ENCODE measurements at places on chromosomes 13 and 19. TPM values are rescaled to one million over a fixed set of nuclear protein-coding genes. Genes with fewer than 3 reads are reported as not detected.

KCTD4 gene
- total RNA-seq = not detected

COX6B2 gene
- total RNA-seq = not detected

DNA sequence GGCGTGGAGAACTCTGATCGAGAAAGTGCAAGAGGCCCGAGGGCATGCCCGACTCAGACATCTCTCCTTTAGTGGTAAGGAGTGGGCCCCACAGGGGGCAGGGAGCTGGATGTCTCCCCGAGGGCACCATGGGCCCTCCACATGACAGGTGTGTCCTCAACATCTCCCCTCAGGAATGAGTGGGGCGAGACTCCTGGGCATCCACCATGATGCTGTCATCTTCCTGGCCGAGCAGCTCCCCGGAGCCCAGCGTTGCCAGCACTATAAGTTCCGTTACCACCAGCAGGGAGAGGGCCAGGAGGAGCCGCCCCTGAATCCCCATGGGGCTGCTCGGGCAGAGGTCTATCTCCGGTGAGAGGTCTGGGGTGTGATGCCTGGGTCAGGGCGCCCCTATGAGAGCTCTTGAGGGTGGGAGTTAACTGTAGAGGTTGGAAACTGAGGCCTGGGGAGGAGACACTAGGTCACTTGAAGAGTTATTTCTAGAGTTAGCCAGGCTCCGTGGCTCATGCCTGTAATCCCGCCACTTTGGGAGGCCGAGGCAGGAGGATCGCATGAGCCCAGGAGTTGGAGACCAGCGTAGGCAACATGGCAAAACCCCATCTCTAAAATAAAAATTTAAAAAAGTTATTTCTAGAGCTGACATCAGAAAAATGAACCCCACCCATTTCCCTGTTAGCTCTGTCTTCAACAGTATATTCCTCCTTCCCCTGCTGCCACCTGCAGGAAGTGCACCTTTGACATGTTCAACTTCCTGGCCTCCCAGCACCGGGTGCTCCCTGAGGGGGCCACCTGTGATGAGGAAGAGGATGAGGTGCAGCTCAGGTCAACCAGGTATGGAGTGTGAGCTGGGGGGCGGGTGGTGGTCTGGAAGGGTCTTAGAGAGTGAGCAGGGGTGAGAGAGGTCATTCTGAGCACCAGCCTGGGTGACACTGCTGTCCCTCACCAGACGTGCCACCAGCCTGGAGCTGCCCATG, 5.1 kb downstream of the IGFLR1 start:
- no peaks in the 10 kb centered on the region for H3K36me3 ChIP-seq
- H3K27me3 ChIP-seq = no peaks in the 10 kb centered on the region
- no peaks in the 10 kb centered on the region for H3K4me1 ChIP-seq
- H3K27ac ChIP-seq = no peak overlapping the region
- DNase-seq = no peak

DNA sequence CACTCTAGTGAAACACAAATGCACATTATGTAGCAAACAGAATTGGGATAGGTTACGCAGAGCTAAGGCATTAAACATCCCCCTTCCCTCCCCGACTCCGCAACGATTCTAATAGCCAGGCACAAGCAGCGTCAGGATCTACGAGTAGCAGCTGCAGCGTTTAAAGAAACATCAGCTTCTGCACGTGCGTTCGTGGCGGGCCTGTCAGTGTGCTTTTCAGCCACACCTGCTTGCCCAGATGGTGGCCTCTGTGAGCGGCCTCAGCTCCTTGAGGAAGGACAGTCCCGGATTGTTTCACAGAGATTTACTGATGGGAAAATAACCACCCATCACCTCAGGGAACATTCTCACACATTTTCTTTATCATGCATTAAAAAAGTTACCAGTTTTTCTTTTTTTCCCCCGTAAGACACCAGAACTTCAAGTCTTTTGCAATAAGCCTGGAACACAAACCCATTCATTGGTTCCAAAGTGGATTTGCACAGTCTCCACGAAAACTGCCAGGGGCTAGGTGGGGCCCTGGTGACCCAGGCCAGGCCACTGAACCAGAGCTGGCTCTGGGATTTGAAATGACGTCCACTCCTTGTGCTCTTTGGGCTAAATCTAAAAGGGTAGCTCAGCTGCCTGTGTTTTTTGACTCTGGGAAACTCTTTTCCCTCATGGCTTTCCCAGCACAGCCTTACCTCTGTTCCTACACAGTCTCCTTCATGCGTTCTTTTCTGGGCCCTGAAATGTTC, 325.5 kb downstream of the KCNRG start:
- H3K4me1 ChIP-seq = no peaks in the 10 kb centered on the region
- DNase-seq = peak; percentile 18
- no peak overlapping the region for H3K4me3 ChIP-seq
- H3K27me3 ChIP-seq = no peaks in the 10 kb centered on the region

DNA sequence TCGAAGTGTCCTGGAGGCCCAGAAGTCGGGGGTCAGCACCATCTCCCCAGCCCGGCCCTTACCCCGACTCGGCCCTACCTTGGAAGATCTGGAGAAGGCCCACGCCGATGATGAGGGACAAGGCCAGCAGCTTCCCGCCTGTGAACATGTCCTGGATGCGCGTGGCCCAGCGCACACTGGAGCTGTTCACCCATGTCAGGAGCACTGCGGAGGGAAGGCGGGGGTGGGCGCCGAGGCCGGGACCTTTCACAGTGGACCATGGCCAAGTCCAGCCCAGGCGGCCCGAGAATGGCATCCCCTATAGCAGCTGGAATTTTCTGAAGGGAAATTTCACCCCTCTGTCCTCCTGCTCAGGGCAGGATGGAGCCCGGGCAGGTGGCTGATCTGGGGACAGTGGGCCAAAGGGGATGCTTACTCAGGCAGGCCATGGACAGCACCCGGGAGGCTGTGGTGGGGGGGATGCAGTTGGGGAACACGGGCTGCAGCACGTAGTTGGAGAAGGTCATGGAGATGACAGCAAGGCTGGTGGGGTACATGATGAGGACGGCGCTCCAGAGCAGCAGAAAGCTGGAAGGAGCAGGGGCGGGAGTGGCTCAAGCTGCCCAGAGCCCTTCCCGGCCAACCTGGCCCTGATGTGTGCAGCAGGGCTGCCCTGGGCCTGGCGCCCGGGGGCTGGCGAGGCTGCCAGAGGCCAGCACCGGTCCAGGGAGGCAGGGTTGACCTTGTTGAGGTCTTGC, 13.0 kb downstream of the SLC7A10 start:
- no peak overlapping the region for H3K27ac ChIP-seq
- H3K4me1 ChIP-seq = no peaks in the 10 kb centered on the region
- no peaks in the 10 kb centered on the region for H3K36me3 ChIP-seq
- H3K4me3 ChIP-seq = no peak overlapping the region
- H3K27me3 ChIP-seq = peaks cover 8% of the 10 kb centered on the region

DNA sequence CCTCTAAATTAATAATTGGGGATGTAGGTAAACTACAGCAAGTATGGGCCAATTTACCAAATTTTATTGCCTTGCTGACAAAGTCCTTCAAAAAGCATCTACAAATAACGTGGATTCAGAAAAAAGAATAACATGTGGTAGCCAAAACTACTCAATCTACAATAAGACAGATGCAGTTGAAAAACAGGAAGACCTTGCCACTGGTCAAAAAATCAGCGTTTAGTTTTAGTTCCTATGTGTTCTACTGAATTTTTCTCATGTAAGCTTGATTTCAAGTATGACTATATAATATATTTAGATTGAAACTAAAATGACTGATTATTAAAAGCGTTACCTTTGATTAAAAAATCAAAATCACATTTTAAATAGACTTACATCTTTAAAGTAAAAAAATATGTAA, 1317.6 kb downstream of the PCDH9 start:
- H3K4me3 ChIP-seq = no peak overlapping the region
- no peaks in the 10 kb centered on the region for H3K36me3 ChIP-seq
- DNase-seq = no peak

- no peak for DNase-seq
- H3K4me3 ChIP-seq = no peak overlapping the region
- no peak overlapping the region for H3K27ac ChIP-seq
- no peaks in the 10 kb centered on the region for H3K27me3 ChIP-seq
- H3K36me3 ChIP-seq = no peaks in the 10 kb centered on the region
- no peaks in the 10 kb centered on the region for H3K4me1 ChIP-seq
Observed at GRCh38 chr13:85261757-85262346, 537.4 kb downstream of the SLITRK6 start.
